ENCODE measurements at places on chromosomes 1 and 21. TPM values are rescaled to one million over a fixed set of nuclear protein-coding genes. Genes with fewer than 3 reads are reported as not detected.

- no peak for DNase-seq
These were observed 63.2 kb upstream of the DUSP10 start for GRCh38 chr1:221805121-221805520.

- DNase-seq = no peak
These were observed 145.3 kb downstream of the TNFSF18 start for GRCh38 chr1:172905452-172905851.

DNA sequence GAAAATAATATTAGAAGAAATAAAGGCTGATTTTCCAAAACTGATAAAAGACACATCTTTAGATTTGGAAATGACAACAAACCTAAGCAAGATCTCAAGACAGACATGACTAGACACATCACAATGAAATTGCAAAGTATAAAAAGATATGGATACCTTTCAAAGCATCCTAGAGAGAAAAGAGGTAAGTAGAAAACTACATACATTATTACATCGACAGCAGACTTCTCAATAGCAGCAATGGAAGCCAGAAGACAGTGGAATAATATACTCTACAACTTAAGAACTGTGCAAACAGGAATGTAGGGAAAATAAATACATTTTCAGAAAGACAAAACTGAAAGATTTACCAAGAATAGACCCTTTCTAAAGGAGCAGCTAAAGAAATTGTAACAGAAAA lies 50.2 kb downstream of the DENND1B start:
- DNase-seq = no peak

GON4L gene
- total RNA-seq = 134 TPM

DNA sequence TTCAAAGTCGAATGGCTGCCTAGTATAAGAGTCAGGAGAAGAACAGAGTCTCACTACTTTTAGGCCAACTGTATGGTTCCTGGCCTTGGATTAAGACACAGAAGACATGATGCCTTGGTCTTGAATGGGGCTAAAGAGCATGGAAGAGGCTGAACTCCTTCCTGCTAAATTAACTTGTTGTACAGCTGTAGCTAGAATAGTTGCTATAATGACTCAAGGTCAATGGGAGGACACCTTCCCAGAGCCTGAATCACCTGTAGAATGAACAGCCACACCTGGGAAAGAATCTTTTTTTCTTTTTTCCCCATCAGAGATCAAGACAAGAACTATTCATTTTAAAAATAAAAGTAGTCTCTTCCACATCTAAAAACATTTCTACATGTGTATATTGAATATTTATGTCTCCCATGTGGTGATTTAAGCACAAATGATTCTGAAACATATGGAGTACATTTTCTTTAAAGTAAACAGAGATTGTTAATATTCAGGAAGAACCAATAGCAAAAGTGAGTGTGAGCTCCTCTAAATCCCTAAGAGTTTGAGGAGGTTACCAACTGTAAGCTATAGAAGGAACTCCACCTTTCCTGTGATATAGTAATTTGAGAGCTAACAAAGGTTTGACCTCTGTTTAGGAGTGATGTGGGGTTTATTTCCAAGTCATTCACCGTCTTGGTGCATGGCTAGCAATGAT lies 191.3 kb downstream of the TGFB2 start:
- DNase-seq = no peak

C8A gene
- total RNA-seq = not detected

CA14 gene
- total RNA-seq = not detected

DNA sequence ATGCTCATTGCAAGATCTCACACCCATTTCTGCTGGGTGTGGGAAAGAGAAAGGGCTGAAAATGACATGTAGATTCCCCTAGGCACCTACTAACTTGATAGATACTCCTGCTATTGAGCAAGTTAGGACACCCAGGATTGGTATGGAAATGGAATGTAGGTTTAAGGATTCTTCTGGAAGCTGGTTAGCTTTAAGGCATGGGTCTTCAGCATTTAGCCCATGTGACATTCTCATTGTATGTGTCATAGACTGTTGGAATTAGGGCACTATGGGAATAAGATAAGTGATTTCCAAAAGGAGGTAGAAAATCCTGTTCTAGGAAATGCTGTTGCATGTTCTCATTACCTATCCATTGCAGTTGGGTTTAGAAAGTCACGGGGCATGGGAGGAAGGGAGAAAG lies 76.2 kb downstream of the DISC1 start:
- no peak for DNase-seq

- DNase-seq = no peak
These were observed 3.1 kb upstream of the EDARADD start for GRCh38 chr1:236391008-236391407.

DNA sequence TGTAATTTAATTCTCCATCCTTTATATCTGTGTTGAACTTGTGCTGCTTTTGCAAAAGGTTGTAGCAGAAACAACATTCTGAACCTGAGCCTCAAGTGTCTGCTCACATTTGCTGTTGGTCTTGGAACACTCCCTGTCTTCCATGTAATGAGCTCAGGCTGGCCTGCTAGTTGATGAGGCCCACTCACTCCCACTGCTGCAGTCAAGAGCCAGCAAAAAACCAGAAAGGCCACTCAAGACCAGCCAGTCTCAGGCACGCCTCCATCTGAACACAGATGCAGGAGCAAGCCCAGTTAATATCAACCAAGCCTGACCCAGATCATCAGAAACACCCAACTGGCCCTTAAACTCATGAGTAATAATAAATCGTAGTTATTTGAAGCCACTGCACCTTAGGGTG lies 342.2 kb upstream of the NFIA start:
- no peak for DNase-seq
